CD4-positive, alpha-beta T cell (primary cell): ENCODE measurements at places on chromosomes 4 and X. TPM values are rescaled to one million over a fixed set of nuclear protein-coding genes. Genes with fewer than 3 reads are reported as not detected.

GRCh38 chr4:5746829-5747737 lies 36.1 kb downstream of the EVC start:
- no peaks in the 10 kb centered on the region for H3K27me3 ChIP-seq
- H3K36me3 ChIP-seq: no peaks in the 10 kb centered on the region
- no peak overlapping the region for H3K27ac ChIP-seq
- no peaks in the 10 kb centered on the region for H3K4me1 ChIP-seq

GRCh38 chr4:23818097-23818885 lies 71.6 kb downstream of the PPARGC1A start:
- no peaks in the 10 kb centered on the region for H3K4me1 ChIP-seq
- no peaks in the 10 kb centered on the region for H3K27me3 ChIP-seq
- H3K36me3 ChIP-seq: no peaks in the 10 kb centered on the region

DNA sequence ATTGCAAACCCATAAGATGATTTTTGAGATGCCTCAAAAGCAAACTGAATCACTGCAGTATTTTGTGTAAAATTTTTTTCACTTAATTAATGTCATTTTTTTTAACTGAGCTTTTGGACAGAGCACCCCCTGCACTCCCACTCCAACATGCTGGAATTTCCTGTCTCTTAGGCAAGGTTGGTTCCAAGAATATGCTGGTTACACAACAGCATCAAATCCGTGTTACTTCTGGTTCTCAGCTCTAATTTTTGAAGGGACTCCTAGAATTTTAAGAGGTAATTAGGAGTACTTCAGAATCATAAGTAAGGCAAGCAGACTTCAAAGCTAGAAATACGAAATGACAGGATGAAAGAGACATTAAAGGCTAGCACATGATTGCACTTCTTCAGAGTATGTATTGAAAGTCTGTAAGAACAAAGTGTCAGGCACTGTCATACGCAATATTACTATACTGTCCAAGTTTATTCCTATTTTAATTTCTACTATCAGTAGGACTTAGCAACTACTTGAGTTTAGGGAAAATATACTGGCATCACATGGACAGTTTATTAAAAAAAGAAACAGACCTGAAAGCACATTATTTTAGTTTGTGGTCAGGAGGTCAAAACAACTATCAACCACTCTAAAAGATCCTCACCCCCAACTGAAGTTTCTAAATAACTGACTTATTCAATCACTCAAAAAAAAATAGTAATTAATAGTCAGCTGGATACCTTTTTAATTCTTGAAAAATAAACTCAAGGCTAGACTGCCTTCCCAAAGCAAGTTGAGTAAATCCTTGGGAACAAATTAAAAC lies 1.6 kb upstream of the JCHAIN start:
- no peaks in the 10 kb centered on the region for H3K4me1 ChIP-seq
- H3K27ac ChIP-seq: no peak overlapping the region
- H3K27me3 ChIP-seq: no peaks in the 10 kb centered on the region
- DNase-seq: no peak
- H3K36me3 ChIP-seq: no peaks in the 10 kb centered on the region

Gene REPS2
- total RNA-seq: 0.60 TPM

Gene ERAS
- not detected for total RNA-seq

Gene ATP5ME
- total RNA-seq: 126 TPM
